ENCODE measurements at places on chromosomes 11 and 22.

DNA sequence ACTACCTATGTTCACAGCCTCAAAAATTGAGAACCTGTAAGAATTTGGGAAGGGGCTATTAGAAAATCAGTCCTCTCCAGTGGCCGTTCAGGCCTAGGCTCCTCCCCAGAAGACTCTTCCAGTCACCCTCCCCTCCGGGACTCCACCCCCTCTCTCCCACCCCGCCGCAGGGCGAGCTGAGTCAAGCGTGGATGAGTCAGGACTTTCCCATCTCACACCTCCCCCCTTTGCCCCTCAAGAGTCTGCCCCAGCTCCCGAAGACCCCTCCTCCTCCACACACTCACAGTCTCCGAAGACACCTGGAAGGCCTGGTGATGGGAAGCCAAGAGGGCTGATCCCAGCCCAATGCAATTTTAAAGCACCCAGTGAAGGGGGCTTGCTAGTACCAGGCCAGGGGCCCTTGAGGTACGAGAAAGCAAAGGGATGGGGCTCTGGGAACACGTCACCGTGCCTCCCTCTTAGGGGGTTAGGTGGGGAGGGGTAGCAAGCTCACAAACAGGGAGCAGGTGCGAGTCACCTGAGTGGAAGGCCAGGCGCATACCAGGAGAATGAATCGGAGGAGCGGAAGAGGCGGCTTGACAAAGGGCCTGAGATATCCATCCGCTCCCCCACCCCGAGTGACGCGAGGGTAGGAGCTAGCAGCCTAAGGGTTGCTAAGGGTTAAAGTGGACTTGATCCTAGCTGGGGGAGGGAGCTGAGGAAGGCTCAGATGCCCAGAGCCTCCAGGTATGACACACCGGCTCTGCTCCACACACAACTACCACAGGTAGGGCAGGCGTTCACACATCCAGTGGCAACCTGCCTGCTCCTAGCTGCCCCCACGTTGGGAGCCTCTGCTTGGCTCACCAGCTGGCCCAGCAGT lies 13.6 kb downstream of the BCL9L start:
- DNase-seq, result peak; percentile 68

DNA sequence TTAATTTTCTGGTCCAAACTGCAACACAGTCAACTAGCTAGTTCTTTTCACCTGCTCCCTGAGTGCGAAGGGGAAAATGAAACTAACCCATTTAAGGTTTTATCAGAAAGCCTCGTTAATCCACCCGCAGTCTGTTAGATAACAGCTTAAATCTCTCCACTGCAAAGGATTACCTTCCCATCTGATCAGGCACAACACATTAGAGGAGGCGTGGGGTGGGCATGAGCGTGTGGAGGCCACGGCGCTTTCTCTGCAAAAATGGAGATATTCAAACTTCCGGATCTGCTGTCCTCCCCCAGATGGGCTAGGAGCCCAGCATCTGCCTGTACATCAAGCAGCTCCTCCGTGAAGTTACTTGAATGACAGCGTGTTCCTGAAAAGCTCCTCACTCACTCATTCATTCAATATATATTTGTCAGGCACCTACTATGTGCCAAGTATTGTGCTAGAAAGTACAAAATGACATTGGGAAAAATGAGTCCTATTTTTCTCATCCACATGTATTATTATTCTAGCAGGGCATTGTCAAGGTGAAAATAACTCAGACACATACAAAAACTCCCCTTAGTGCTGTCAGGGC lies 13.5 kb upstream of the ANKK1 start:
- no peak for DNase-seq

DNA sequence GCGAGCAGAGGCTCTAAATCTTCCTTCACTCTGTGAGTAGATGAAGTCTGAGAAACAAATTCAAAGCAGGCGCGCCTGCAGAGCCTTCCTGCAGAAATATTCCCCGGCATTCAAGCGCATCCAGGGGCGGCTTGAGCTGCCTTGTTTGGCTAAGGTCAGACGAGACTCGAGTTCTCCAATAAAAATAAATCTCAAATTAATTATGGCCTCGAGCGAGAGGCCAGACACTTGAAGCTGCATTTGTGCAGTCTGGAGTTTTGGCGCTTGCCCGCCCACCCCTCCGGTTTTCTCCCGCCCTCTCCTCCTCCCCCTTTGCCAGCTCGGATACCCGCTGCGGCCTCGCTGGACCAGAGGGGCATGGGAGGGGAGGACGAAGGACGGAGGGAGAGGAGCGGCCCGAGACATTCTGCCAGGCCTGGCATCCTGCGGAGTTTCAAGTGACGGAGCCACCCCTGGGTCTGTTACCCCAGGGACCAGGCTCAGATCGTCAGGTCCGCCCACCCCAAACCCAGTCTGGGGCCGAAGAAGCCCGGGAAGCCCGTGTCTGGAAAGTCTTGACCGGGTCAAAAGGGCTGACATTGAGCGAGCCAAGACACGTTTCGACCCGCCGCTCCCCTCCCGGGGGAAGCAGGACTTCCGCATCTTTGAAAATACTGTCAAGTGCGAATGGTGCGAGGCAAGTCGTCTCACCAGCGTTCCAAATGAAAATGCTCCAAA lies 3.8 kb upstream of the FLI1 start:
- no peak for DNase-seq

DNA sequence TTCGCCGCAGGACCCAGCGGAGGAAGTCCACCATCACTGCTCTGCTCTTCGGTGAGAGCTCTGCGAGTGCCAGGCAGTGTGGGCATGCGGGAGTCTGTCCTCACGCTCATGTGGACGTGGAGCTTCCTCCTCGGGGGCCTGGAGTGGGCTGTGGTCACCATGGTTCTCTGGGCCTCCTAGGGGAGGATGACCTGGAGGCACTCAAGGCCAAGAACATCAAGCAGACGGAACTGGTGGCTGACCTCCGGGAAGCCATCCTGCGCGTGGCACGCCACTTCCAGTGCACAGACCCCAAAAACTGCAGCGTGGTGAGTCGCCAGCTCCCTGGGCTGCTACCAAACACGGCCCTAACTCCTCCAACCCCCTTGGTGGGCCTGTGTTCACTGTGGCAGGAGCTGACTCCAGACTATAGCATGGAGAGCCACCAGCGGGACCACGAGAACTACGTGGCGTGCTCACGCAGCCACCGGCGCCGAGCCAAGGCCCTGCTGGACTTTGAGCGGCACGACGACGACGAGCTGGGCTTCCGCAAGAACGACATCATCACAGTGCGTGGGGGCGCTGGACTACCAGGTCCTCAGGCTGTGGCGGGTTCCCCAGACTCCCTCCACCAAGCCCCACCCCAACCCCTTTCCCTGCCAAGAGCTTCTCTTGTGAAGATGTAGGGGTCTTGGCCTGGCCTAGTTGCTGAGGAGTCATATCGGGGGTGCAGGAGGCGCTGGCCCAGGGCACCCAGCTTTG lies 36.8 kb downstream of the SGSM3 start:
- DNase-seq, result no peak

DNA sequence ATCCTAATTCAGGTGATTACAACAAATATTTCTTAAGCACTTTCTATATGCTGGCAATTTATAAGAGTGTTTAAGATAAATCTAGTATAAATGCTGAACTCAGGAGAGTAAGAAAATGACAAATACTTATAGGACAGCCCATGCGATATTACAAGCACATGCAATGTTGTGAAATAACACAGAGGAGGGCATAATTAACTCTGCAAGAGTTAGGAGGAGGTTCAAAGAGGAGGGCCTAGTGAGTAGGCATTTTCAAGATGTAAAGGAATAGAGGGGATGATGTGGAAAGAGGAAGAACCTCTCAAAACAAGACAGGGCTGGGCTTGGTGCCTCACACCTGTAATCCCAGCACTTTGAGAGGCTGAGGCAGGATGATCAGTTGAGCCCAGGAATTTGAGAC lies 37.1 kb upstream of the IL17RA start:
- no peak for DNase-seq

- DNase-seq, result no peak
Observed at GRCh38 chr11:62545437-62546243, 966 bp downstream of the AHNAK start.

DNA sequence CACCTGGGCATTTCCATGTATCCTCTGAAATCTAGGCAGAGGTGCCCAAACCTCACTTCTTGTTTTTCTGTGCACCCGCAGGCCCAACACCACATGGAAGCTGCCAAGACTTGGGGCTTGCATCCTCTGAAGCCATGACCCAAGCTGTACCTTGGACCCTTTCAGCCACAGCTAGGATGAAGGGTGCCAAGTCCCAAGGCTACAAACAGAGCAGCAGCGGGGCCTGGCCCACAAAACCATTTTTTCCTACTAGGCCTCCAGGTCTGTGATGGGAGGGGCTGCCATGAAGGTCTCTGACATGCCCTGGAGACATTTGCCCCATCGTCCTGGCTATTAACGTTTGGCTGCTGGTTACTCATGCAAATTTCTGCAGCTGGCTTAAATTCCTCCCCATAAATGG lies 20.4 kb upstream of the EIF4G2 start:
- DNase-seq, result no peak

DNA sequence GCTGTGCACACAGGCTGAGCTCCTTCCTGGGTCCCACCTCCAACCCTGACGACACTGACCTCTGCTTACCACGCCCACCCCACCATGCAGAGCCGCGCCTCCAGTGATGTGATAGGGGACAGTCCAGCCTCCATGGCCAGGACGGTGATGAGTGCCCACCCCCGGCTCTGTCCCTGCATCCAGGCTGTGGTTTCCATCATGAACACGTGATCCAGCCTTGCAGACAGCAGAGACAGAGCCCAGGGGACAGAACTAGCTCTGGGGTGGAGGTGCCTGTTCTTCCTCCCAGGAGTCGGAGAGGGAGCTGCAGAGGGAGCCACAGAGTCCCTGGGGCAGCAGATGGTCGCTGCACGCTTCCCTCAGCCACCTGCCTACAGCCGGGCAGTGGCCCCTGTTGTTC lies 42.6 kb upstream of the IGSF9B start:
- no peak for DNase-seq

- DNase-seq, result no peak
Observed at GRCh38 chr11:79440571-79441460, at the start of gene TENM4. TSS of gene TENM4 (minus strand) at chr11:79441030. CDS start at chr11:79069944, 371,086 bp downstream.

- no peak for DNase-seq
Observed at GRCh38 chr11:64872790-64873488, 5.5 kb downstream of the EHD1 start.

DNA sequence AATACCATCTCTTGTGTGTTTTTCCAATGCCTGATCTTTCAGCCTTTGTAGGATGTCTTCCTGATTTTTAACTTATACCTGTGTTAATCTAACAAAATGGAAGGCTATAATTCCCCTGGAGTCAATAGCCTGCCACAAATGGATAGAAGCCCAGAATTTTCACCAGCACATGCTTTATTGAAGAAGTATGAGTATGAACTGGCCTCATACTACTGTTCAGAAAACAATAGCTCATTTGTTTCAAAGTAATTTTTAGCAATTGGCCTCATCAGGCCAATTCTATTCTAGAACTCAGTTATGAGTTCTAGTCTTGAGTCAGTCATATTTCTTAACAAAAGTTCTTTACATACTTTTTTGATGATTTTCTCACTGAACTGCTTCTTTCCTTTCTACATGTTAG lies 40.6 kb upstream of the SLC37A2 start:
- DNase-seq, result no peak
